ENCODE measurements at places on chromosomes 16 and 17. TPM values are rescaled to one million over a fixed set of nuclear protein-coding genes. Genes with fewer than 3 reads are reported as not detected.

DNA sequence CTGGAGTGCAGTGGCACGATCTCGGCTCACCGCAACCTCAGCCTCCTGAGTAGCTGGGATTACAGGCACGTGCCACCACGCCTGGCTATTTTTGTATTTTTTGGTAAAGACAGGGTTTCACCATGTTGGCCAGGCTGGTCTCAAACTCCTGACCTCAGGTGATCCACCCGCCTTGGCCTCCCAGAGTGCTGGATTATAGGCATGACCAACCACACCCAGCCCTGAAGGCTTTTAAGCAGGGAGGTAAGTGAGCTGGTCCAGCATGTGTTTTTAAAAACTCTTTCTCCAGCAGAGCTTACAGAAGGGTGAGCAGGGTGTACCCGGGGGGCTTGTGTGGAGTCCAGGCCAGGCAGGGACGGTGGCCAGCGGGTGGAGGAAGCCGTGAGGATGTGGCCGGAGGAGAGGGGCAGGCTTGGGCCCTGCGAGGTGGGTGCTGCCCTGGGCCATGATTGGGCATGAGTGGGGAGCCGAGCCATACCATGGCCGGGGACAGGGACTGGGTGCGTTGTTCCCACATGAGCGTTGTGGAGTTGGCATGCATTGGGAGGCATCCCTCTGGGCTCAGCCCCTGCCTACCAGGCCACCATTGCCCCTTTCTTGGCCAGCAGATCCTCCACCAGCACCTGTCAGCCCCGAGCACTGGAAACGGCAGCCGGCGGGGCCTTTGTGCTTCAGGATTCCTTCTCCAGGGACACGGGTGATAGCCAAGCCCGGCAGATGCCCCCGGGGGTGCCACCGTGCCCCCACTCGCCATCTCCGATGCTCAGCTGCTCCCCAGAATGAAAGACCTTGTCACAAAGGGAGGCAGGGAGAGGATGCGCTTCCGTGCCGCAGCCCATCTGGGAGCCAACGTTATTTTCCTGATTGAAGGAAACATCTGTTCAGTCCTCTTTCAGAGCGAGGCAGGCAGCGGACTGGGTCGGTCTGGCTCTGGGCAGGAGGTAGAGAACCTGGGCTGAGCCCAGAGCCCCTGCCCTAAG, 64.5 kb downstream of the RAI1 start:
- no peaks in the 10 kb centered on the region for H3K27me3 ChIP-seq
- no peak for DNase-seq
- H3K27ac ChIP-seq: no peak overlapping the region
- H3K36me3 ChIP-seq: peaks cover 4% of the 10 kb centered on the region

- DNase-seq: no peak
- H3K36me3 ChIP-seq: no peaks in the 10 kb centered on the region
- H3K4me1 ChIP-seq: no peaks in the 10 kb centered on the region
Measured at GRCh38 chr17:869086-869485, 86.9 kb downstream of the MRM3 start.

GRCh38 chr16:15953929-15954813, 4.8 kb downstream of the ABCC1 start:
- peaks cover 75% of the 10 kb centered on the region for H3K4me1 ChIP-seq
- no peak for DNase-seq
- no peak overlapping the region for H3K27ac ChIP-seq
- H3K27me3 ChIP-seq: no peaks in the 10 kb centered on the region

GRCh38 chr16:26787924-26788323, 278.8 kb upstream of the C16orf82 start:
- no peaks in the 10 kb centered on the region for H3K4me1 ChIP-seq
- DNase-seq: no peak
- no peak overlapping the region for H3K4me3 ChIP-seq
- no peaks in the 10 kb centered on the region for H3K27me3 ChIP-seq

The CFDP1 gene
- total RNA-seq: 78.3 TPM

The LRRC45 gene
- total RNA-seq: 15.2 TPM

The TMEM88 gene
- total RNA-seq: 1.6 TPM
